ENCODE measurements at places on chromosomes 1 and 21.
A peak's percentile ranks its signal among the peaks of the same experiment; 100 is the strongest.

- no peak for DNase-seq
Observed at GRCh38 chr1:161282991-161283390, 24.4 kb downstream of the PCP4L1 start.

DNA sequence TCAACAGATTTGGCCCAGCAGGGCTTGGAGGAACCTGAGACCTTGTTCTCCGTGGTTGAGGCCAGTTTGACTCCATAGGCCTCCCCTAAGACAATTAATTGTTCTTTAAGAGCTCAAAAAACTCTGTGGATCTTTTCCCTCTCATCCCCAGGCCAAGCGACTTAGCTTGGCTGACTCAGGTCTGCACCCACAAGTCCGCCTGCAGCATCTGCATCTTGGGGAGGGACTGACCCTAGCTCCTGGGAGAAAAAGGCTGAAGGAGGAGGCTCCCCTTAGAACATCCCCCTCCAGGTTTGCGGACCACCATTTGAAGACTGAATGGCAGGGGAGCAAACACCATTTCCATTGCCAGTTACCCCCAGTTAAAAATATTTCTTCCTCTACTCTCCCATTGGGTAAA, 1.5 kb upstream of the HES2 start:
- DNase-seq: no peak

DNA sequence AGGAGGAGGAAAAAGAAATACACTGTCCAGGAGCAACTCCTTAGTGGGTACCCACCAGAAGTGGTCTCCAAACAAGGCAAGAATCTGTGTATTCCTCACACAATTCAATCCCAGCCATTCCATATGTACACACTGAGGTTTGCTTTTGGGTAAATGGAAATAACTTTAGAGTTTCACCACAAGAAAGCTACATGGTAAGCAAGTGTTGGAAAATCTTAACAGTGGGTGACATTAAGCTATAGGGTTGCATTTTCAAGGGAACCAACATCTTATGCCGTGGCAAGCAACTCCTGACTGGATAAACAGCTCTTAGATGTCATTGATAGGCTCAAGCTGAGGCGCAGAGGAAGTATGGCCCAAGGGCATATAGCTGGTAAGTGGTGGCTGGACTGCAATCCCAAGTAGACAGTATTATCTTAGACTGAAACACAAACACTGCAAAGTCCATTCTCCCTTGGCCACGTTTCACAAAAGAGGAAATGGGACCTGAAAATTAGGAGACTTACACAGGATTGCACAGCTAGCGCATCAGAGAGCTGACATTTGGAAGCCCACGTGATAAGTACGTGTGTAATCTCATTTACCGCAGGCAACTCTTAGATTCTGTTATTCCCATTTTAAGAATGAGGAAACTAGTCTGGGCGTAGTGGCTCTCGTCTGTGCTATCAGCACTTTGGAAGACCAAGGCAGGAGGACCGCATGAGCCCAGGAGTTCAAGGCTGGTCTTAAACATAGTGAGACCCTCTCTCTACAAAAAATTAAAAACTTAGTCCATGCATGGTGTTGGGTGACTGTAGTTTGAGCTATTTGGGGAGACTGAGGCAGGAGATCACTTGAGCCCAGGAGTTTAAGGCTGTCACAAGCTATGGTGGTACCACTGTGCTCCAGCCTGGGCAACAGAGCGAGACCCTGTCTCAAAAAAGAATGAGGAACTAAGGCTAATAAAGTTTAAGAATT, 4.0 kb upstream of the BRWD1 start:
- DNase-seq: no peak

DNA sequence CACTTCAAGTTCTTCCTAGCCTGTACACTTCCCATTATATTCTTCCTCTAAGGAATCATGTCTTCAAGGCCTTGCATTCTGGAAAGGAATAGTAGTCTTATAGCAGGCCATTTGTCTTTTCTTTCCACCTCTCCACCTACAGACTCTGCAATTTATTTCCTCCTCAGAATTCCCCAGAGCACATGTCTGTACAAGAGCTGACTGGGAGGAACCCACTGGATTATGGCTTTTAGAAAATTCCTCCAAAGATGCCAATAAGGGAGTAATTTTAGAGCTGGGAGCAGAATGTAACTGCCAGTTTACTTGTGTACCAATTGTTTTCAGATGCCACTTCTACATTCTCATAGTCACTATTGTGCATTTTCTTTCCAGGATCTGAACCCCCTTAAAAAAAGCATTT, 3.4 kb upstream of the PSMG1 start:
- DNase-seq: no peak

DNA sequence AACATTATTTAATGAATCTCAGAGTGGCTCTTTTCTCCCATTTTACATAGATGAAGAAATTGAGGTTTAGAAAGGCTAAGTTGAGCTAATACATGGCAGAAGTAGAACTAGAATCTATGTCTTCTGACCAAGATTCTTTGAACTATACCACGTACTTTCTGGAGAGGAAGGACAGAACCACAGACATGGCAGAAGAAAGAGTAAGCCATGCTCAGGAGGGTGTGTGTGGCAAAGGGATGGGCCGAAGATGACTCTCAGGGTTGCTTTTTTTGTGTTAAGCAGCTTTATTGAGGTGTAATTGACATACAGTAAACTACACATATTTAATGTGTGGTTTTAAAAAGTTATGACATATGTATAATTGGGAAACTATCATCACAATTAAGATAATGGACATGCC, 69.5 kb downstream of the PEX14 start:
- no peak for DNase-seq

- DNase-seq: no peak
Observed at GRCh38 chr1:52238887-52239707, 97.2 kb downstream of the ZFYVE9 start.

DNA sequence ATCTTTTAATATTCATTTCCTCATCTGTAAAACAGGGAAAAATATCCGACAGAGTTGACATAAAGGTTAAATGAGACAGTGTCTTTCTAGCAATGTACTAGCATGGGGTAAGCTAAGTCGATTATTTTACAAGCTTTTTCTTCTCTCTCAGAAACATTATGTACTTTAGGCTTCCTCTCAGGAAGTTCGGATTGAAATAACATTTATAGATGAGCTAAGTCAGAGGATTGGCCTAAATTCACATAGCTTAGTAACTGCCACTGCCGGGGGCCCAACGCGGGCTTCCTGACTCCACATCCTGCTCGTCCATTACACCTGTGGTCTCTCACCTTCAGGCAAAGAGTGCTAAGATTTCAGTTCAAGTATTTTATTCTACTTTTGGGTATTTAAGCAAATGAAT, 462.3 kb upstream of the NFIA start:
- no peak for DNase-seq

GRCh38 chr1:76687307-76688175, 179.7 kb upstream of the ST6GALNAC5 start:
- no peak for DNase-seq

GRCh38 chr1:237748171-237748960, 142.4 kb downstream of the ZP4 start:
- DNase-seq: no peak

GRCh38 chr1:198298640-198299039, 141.8 kb downstream of the NEK7 start:
- no peak for DNase-seq

- DNase-seq: no peak
Observed at GRCh38 chr1:7621334-7622219, 149.5 kb upstream of the VAMP3 start.

DNA sequence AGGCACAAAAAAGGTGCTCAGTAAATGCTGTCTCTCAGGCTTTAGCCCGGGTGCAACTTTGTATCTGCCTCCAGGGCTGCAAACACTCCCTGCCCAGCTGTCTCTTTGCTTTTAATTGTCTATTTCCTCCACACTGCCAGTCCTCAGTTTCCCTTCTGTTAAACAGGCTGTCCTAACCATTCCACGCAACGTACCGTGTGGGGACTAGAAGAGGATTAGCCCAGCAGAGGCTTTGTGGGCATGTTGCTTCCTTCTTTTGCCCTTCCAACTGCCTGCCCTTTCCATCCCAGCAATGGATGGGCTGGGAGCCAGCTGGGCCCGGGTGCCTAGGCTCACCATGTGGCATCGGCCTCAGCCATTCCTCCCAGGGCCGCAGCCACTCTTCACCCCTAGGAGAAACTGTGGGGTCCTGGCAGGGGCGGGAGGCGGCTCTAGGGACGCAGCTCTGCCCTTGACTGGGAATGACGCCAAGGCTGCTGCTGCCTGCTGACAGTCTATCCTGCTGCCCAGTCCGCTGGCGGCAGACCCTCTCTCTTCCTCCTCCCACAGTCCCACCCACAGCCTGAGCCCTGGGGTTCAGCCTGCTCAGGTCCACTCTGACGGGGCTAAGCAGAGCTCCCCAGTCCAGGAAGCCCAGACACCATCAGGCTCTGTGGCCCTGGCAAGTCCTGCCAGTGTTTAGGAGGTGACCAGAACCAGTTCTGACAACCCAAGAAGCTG, 40.6 kb upstream of the LRP8 start:
- DNase-seq: peak; percentile 44

GRCh38 chr1:211925016-211925415, 94.5 kb upstream of the LPGAT1 start:
- DNase-seq: peak; percentile 51

DNA sequence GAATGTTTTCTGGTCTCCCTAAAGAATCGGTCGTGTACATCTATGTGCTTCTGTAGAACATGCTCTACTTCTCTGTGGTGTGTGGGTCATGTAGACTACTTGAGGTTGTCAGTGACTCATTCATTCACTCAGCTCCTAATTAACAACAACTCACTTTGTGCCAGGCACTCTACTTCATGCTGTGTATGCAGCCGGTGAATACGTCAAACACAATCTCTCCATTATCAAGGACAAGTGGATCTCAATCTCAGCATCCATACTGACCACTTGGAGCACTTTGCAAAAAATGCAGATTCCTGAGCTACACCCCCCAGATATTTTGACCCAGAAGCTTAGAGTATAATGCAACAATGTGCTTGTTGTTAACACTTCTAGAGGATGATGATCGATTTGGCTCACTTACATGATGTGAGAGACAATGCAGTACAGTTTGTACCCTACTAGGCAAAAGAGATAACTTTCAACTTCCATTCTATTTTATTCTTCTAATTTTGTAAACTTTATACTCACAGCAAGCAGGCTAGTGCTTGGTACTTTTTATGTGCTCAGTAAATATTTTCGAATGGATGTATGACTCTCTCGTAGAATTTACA, 508.6 kb upstream of the ADAMTS5 start:
- DNase-seq: no peak

Measured in NCI-H1092 (cell line).